NCI-H345 (cell line): ENCODE measurements at places on chromosomes 7 and 10.

- DNase-seq = no peak
Measured at GRCh38 chr7:131897790-131898165, 341.4 kb upstream of the PODXL start.

DNA sequence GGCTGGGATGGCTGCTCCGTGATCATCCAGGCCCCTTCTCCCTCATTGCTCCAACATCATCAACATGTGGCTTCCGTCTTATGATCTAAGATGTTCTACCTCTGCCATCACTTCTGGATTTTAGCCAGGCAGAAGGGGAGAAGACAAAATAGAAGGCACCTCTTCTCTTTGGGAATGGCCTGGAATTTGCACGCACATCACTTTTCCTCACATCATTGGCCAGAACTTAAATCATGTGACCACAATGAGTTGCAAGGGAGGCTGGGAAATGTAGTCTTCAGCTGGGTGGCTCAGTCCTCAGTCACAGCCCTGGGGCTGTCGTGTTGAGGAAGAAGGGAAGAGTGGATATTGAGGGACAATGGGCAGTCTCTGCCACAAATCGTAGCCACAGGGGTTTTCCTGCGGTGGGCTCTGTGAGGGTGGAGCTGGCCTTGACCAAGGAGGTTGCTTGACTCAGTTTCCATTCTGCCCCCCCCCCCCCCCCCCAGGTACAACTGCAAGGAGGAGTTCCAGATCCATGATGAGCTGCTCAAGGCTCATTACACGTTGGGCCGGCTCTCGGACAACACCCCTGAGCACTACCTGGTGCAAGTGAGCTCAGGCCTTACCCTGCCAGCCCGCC is 50.3 kb downstream of the PALD1 start:
- DNase-seq = no peak

DNA sequence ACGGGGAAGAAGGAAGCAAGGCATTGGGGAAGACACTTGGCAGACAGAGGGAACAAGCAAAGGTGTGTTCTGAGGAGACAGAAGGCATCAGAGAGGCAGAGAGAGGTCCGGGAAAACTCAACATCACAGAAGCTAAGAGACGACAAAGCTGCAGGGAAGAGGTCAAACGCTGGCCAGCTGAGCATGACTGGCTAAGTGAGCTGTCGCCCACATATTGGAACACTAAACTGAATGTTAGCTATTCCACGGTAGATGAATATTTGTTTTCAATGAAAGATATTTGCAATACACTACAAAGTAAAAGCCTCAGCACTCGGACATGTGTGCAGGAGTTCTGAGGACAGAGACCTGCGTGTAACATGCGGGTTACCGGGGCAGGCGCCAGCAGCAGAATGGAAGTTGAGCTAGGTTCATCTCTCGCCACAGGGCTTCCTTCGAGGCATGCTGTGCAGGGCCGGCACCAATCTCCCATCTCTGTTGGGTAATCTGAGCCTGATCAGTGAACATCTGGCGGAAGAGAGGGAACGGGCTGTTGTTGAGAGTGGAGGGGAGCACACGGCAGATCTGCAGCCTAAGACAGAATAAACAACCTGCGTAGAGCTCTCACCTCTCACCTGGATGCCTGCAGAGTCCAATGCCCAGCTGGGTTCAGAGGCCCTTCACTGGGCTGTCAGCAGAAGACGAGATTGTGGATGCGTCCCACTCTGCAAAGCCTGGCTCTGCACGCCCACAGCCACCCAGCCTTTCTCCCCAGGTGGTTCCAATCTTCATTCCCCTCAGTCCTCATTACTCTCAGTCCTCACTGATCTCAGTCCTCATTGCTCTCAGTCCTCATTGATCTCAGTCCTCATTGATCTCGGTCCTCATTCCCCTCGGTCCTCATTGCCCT is 35.9 kb downstream of the INSIG1 start:
- no peak for DNase-seq

DNA sequence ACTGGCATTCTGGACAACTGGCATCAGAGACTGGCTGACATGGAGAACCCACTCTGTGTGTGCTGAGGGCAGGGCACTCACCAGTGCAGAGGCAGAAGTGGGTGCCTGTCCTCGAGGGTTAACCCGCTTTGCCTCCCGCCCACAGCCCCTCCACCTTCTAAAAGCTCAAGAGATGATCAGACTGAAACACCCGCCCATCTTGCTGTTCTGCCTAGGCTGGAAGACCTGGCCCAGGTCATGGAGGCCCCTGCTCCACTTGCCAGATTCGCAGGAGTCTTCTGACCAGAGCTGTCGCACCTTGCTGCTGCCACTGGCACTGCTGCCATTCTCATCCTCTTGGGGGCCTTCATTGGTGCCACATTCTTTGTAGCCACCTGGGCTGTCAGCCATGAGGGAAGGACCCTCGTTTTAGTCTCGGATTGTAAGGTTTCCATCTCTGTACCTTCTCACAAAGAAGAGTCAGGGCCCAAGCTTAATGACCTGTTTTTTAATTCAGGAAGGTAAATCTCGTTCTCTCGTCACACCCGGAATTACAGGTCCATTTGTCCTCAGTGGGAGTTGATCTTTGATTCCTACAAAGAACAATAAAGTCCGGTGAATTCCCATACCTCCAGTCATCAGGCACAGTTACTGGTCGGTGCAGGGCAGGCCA is 1.9 kb downstream of the CYREN start:
- DNase-seq = no peak

DNA sequence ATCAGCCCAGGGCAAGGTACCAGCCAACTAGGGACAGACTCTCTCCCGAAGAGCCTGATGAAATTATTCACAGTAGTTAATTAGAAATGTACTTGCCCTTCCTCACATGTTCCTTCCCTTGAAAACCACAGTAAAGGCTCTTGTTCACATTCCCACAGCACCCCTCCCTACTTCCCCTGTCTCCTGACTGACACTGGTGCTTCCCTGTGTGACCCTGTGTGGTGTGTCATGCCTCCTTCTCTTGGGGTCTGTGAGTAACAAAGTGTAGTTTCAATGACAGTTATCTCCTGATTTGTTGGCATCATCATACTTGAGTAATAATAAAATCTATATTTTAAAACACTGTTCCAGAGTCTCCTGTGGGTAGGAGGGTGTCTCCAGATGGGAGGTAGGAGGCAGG is 209.7 kb downstream of the ABCA13 start:
- no peak for DNase-seq

GRCh38 chr10:18312374-18313139 is 172.3 kb downstream of the CACNB2 start:
- no peak for DNase-seq

DNA sequence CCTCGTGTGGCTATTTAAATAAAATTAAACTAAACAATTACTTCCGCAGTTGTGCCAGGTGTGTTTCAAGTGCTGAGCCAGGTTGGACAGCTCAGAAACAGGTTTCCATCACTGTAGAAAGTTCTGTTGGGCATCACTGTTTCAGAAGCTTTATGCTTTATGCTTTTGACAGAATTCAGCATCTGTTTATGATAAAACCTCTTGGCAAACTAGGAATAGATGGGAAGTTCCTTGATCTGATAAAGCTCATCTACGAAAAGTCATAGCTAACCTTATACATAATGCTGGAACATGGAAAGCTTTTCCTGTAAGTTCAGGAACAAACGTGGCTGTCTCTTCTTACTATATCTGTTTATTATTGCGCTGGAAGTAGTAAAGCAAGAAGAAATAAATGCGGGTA is 143.4 kb downstream of the DOCK1 start:
- DNase-seq = no peak

DNA sequence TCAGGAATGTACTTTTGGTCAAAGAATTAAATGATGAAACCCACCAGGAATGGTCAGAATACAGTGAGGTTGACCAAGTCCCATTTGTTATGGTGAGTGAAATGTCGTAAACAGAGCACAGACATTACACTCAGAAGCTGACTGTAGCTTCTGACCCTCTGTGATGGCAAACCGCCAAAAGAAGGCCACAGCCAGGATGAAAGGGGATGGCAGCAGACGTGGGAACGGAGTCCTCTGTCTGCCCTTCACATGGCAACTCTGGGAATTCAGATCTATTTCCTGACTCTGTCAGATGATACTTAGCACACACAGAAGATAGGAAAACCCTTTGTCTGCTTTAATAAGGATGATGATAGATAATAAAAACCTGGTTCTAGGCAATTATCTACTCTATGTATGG is 757.1 kb downstream of the SORCS3 start:
- DNase-seq = no peak

DNA sequence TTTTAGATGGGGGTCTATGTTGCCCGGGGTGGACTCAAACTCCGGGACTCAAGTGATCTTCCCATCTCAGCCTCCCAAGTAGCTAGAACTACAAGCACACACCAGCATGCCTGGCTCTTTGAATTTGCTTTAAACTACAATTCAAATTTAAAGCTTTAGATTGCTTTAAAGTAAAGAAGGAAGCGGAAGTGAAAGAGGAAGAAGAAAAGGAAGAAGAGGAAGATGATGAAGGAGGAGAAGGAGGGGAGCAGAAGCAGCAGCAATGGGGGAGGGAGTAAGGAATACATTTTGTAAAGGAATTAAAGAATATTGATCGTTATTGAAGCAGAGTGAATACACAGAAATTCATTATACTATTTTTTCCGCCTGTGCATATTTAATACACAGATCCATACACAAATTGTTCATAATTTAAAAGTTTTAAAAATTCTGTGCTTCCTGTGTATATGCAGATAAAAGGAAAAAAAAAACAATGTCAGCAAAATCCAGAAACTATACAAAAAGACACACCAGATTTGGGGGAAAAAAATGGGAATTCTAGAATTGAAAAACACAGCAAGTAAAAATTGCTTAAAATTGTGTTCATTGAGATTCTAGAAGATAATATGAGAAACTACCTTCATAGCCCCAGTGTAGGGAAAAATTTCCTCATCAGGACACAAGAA is 60.8 kb upstream of the KCNMA1 start:
- no peak for DNase-seq

GRCh38 chr7:97107192-97107800 is 10.2 kb upstream of the SDHAF3 start:
- DNase-seq = no peak

DNA sequence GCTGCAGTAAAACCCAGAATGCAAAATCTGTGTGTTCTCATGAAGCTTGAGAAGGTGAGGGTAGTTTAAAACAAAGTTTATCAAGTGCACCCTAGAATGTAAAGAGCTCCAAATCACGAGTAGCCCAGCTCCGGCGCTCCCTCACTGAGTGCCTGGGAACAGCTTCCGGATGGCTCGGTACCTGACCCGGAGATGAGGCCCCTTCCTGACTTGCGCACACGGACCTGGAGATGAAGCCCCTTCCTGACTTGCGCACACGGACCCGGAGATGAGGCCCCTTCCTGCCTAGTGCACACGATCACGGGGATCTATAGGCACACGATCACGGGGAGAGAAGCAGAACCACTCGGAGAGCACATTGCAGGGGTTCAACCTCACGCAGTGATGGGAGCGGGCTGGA is 322.1 kb upstream of the RNF32 start:
- DNase-seq = no peak

DNA sequence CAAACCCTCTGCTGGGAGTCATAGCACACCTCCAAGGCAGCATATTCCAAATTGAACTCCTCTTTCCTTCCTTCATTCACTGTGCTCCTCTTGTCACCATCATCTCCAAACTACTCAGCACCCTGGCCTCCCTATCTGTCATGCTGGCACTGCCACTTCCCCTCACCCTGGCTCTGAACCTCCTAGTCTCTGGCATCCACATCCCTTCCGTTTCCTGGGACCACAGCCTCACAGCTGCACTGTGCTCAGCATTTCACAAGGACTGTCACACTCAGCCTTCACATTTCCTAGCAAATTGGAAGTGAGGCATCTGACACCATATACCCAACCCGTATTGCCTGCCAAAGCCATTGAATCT is 124.7 kb downstream of the WDR11 start:
- no peak for DNase-seq

- no peak for DNase-seq
Measured at GRCh38 chr10:77349226-77349625, 288.4 kb downstream of the KCNMA1 start.

- no peak for DNase-seq
Measured at GRCh38 chr10:71708897-71709882, 10.4 kb downstream of the C10orf105 start.

- no peak for DNase-seq
Measured at GRCh38 chr7:22393913-22394729, 37.2 kb upstream of the RAPGEF5 start.

- DNase-seq = no peak
Measured at GRCh38 chr7:37229381-37229780, 219.3 kb downstream of the ELMO1 start.
